ENCODE measurements at places on chromosomes 13 and 19.

DNA sequence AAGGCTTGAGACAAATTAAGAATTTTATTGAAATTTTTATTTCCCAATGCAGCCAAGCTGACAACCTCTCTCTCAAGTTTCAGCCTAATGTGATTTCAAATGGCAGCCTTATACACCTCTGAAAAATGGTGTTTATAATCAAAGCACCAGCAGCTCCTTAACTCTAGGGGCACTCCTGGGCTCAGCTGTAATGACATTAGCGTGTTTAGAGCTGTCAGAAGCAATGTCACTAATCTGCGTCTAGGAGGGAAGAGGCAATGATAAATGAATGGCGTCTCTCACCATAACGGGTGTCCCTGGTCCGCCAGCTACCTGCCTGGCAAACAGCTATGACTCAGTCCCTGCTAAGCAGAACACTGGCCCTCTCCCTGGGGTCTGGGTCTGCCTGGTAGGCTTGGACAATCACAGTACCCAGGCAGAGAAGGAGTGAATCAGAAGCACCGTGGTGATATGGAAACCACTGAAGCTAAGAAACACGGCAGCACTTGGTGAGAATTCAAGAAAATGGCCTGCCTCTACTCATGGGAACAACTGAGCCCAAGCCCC, 131.8 kb upstream of the VSTM2B start:
- DNase-seq, result no peak

DNA sequence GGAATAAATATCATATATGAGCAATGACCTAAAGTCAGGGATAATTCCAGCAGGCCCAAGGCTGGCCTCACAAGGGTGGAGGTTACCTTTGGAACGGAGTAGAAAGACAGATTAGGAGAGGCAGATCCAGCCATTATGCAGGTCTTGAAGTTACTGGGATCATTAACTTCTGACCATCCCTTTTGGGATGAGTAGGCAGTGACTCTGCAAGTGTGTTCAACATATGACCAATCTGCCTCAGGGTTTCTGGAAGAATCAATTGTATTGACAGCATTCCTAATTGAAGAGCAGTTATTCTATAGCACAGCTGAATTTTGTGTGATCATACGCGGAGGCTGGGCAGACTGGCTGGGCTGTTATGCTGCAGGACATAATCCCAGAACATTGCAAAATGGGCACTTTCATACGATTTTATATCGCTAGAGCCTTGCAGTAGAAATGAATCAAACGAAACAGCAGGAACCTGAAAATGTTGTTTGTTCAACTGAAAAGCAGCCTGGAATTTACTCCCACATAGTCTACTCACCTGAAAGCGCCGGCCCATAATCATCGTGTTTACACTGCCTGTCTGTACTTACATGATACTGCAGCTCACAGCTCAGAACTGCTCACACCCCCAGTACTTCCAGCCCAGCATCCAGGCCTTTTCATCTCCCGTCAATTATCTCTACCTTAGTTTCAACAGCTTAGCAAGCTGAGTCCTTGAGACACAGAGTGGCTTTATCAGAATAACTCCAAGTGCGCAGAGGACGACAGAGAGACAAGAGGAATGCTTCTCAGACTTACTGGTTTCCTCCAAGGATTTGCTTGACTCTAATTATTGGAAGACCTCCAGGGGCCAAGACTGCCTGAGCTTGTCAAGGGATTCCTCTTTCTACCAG, 556.1 kb downstream of the EFNB2 start:
- DNase-seq, result no peak

DNA sequence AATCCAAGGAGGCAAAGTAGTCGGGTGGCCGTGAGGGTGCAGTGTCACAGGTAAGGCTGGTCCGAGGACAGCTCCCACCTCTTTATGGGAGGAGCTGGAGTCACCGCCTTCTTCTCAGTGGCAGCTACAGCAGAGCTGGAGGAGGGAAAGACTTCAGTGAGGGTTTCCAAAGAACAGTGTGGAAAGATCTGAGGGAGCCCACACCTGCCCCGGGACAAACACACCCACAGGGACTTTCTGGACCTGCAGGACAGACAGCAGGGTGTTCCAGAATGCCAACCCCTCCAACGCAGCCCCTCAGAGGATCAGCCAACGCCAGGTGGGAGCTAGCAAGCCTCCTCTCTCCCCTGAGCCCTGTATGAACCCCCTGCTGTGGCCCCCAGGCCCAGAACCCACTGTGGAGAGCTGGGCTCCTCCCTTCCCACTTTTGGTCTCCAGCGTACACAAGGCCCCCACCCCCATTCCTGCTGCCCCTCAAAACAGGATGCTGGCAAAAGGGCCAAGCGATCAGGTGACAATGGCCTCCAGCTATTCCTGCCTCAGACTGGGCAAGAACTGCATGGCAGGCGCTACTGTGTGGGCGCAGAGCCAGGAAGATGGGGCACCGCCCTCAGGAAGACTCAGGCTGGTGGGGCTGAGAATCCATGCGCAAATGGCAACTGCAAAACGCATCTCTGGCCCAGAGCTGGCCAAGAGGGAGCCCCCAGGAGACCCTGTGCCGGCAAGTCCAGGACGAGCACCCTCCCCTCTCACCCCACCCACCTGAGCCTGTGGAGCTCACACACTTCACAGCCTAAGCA, 3.5 kb upstream of the CD320 start:
- no peak for DNase-seq

DNA sequence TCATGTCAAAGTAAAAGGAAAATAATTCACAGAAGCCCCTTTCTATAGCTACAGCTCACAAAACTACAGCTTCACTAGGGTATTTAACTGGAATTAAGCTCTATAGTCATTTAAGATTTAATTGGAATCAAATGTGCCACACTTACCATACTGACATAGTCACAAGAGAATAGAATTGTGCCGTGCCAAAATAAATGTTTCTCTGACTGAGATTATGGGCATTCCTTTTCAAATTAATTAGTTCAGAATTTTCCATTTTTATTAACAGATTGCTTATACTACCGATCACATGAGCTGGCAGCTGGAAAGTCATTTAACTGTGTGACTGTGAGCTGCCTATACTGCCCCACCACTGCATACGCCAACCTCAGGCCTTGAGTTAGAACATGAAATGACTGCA, 108.4 kb downstream of the LHFPL6 start:
- DNase-seq, result no peak

GRCh38 chr19:4013886-4014540, 6.5 kb downstream of the PIAS4 start:
- DNase-seq, result no peak

GRCh38 chr13:114019367-114019766, 45.5 kb upstream of the C13orf46 start:
- no peak for DNase-seq

Data from bone marrow (tissue), 2 donors.